Stimulated activated CD4-positive, alpha-beta T cell treated with anti-CD3 and anti-CD28 coated beads, Interleukin-15, amount 100 ng/mL, for 1 hour (primary cell): ENCODE measurements at places on chromosomes 6 and 20.

DNA sequence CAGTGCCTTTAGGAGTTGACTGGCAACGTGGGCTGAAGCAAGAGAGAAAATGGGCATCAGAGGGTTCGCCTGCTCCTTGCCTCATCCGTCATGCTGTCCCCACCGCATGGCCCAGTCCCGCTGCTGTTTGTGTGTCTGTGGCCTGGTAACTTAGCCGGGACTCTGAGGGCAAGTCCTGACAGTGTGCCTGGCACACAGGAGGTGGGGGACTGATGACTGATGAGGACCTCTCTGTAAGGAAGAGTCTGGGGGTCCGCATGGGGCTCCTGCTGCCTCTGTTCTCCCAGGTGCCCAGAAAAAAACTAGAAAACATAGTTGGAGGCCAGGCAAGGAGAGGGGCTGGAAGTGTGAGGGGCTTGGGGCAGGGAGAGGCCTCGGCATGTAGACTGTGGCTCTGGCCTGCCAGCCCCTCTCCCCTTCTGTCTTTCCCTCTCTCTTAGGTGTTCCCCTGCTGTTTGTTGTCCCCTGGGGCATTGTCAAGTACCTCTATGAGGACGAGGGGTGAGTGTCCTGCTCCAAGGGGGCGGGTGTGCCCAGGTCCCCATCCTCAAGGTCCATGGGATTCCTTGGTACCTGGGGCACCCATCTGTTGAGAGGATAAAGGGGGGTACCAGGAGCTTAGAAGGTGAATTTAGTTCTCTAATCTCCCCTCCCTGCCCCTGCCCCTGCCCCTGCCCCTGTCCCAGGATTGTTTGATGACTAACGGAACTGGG is 29.5 kb downstream of the GLP1R start:
- DNase-seq, result no peak

DNA sequence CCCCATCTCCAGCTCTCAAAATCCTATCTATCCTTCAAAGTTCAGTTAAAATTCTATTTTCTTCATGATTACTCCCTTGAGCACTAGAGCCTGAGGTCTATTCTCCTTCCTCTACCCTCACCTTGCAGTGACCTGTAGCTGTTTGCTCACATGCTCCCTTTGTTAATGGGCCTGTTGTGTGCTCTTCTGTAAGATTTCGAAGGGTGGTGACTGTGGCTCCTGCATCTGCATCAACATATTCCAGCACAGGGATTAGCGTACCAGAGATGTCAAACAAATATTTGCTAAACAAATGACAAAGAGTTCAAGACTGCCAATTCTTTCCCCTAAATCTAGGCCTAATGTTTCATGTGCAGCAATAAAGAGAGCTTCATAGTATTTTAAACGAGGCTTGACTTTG is 69.5 kb downstream of the ELOVL5 start:
- DNase-seq, result no peak

DNA sequence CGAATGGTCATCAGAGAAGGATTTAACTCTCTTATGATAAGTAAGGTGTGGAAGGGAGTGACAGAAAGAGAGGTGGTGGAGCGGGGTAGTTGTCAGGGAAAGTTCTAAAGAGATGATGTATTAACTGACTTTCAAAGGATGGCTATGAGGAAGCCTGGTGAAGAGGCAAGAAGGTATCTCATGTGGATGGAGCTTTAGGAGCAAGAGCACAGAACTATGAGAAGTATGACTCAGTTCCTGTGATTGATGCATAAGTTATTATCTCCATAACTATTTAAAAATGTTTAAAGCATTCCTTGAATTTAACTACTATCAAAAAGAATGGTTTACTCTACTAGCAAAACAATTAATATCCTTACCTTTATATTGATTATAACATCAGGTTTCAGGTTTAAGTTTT is 28.8 kb downstream of the AK9 start:
- DNase-seq, result no peak

- no peak for DNase-seq
These were observed 47.6 kb downstream of the HTR1B start for GRCh38 chr6:77415706-77416105.

DNA sequence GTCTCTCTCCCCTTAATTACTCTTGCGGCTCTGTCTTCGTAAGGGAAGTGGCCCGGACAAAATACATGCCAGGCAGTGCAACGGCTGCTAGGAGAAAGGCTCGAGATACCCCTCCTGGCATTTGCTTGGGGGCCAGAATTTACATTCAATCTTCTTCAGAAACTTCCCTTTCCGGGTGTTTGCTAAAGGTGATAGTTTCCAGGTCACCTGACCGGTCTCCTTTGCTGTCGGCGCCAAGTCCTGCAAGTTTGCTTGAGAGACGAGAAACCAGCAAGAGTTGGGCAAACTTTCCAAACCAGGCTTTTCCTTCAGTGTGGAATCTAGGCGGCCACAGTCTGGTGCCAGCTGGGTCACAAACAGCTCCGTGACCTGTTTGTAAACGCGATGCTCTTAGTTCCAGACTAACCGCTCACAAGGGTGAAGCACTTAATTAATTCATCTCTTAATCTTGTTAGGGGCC is 563 bp upstream of the SRSF3 start:
- DNase-seq, result no peak

- DNase-seq, result no peak
These were observed 143.9 kb upstream of the EYA4 start for GRCh38 chr6:133097208-133097607.

DNA sequence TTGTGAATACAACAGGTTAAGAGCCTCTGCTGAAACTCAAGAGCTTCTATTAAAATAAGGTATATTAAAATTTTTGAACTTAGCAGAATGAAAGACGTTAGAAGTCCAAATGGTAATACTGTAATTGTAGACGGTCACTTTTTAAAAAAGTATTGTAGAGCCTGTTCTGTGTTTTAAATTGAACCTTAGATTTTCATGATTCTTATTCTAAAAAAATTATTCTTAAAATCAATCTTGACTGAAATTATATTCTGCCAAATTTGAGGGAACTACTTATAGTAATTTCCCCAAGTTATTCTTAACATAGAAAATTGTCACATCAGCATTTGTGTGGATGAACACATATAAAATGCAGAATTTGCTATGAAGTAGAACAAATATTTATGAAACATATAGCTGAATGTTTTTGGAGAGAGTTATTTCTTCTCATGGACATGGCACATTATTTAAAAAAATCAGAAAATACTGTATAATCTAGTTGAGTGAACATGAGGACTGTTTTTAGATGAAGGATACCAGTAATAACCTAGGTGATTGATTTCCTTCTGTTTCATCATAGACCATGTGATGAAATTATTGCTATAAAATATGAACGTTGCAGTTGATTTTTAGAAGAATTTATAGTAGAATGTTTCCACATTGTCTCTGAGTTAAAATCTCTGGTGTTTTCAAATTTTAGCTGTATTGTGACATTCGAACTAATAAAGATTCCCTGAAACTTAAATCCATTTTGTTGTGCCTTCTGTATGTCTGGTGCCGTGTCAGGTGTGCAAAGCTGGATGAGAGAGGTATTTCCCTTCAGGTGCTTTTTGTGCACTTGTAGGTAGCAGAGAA is 2.8 kb downstream of the TBPL1 start:
- DNase-seq, result no peak

DNA sequence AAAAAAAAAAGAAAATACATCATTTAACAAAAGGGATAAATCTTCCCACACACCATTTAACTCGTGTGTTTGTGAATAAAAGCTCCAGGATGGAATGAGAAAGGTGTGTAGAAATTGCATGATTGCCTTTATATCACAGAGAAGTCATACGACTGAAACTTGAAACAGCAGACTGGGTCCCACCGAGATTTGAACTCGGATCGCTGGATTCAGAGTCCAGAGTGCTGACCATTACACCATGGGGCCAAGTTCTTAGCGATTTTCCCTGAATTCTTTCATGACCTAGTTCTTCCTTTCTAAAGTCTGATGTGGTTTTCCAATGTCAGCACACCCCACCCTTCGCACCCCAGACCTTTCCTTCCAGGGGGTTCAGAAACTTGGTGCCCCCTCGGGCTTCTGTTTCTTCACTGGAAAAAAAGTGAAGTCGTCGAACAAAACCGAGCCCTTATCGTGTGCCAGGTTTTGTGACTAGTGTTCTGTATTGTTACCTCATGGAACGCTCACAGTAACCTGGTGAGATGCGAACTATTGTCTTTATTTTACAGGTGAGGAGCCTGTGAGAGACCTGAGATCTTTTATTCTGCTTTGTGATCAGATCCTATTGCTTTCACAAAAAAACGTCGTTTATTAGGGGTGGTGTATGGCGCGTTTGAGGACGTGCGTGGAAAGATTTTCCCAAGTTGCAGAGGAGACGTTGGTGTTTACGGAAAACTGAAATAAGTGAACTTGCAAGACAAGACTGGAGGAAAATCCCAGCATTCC is 120.8 kb downstream of the OR2B2 start:
- no peak for DNase-seq

GRCh38 chr6:112307707-112308106 is 39.4 kb upstream of the RFPL4B start:
- no peak for DNase-seq

- DNase-seq, result no peak
These were observed 38.2 kb downstream of the MBOAT1 start for GRCh38 chr6:20173833-20174792.

DNA sequence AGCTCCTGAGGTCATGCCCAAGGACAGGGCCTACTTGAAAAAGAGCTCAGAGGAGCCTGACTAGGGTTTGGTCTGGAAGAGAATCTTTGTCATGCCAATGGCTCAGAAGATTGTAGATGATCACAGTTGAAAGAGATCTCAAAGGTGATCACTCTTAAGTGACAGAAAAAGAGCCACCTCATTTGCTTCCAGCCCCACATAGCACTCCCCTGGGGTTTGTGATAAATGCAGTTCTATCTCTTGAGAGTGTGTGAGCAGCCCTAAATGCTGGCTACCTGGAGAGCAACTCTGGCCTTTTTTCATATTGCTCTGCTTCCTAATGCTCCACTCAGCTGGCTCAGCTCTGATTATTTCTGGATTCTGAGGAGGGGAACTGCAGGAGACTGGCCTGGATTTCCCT is 39.3 kb downstream of the KLHL32 start:
- DNase-seq, result no peak

DNA sequence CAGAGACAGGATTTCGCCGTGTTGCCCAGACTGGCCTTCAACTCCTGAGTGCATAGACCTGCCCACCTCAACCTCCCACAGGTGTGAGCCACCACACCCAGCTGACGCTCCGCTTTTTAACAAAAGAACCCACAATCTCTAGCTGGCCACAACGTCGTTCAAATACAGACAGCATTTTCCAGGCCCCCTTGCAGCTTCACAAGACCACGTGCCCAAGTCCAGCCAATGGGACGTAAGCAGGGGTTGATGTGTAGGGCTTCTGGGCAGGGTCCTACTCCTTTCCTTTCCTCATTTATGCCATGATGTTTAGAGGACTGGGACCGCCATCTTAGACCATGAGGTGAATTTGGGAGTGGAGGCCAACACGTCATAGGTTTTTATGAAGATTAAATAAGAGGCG is 81.0 kb downstream of the TFAP2C start:
- DNase-seq, result no peak

DNA sequence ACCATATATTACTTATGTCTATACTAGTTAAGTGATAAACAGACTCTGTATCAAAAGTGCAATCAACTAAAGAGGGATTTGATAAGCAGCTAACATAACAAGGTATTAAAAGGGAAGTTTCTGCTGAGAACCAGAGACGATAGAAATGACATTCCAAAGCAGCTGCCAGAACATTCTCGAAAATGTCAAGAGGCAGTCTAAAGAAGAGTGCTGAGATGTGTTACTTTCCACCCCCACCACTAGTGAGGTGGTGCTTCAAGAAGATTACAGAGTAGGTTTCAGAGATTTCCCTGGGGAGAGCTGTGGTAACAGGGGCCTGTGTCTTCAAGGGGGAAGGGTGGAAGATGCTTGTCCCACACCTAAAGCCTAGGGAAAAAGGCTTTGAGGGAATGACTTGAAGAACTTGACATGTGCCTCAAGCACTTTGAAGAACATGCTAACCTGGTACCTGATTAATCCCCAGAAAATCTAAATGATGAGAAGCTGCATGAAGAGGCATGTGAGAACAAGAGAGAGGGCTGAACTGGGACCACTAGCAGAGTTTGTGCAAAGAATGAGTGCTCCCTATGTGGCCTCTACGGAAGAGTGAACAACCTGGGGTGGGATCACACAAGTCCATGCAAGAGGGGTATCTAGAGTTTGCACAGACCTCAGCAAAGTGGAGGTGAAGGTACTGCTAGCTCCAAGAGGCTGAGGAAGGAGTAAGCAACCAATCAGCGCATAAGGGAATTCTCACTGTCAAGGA is 5.0 kb downstream of the FAM184A start:
- no peak for DNase-seq

GRCh38 chr6:4636881-4637224 is 139.4 kb upstream of the CDYL start:
- no peak for DNase-seq

DNA sequence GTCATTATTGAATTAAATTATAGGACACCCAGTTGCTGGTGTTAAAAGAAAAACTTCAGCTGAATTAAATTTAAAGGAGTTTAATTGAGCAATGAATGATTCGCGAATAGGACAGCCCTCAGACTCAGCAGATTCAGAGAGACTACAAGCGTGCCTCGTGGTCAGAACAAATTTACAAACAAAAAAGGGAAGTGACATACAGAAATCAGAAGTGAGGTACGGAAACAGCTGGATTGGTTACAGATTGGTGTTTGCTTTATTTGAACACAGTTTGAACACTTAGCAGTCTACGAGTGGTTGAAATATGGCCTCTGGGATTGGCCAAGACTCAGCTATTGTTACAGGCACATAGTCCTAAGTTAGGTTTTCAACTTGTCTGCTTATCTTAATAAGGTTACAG is 25.8 kb upstream of the TNFRSF21 start:
- no peak for DNase-seq

DNA sequence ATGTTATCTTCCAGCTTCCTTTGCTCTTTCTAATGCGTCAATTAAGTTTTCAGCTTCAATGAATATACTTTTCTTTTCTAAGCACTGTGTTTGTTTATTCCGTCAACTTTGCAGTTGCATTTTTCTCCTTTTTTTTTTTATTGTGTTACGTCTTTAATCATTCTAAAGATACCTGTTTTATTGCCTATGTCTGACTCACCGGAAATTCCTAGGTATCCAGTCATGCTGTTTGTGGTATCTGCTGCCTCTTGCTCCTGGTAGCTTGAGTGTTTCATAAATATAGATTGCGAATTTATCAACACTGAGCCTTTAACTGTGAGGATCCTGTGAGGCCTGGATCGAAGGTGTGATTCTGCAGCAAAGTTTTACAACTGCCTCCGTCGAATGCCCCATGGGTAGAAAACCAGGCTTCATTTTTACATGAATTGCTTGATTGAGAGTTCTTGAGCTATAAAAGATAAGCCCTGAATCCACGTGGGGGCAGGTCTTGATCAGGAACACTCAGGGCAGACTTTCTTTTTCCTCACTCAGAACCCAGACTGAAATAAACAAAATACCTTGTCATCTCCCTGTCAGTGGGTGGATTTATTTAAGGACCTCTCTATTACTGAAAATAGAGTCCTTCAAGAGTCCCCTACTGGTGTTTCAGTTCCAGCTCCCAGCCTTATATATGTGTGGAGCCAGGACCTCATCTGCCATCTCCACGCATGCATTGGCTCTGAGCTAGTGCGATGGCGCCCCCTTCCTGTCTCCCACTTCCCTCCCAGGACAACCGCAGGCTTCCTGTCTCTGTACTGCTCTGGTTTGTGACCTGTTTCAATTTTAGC is 60.1 kb upstream of the LRRC1 start:
- DNase-seq, result no peak
